GM12878 (cell line): ENCODE measurements at places on chromosomes 2 and 18. TPM values are rescaled to one million over a fixed set of nuclear protein-coding genes. Genes with fewer than 3 reads are reported as not detected.

Gene ACADL
- not detected in 2 replicates for polyA plus RNA-seq

DNA sequence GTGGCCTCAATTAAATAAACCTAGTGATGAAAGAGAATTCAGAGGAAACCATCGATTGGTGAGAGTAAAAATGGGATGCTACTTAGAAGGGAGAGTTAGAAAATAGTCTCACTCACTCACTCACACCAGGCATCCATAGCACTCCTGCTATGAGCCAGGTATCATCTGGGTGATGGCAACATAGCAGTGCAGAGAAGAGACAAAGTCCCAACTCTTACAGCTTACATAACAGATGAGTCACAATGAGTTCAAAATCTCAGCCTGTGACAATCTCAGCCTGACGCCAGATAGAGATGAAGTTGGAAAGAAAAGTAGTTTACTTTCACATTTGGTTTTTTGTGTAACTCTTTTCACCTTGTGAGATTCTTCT is 55.4 kb upstream of the THOC1 start:
- H3K27ac ChIP-seq, result no peak overlapping the region
- H3K4me1 ChIP-seq, result no peaks in the 10 kb centered on the region
- no peak for DNase-seq
- no peak overlapping the region for H3K4me3 ChIP-seq
- no peaks in the 10 kb centered on the region for H3K36me3 ChIP-seq
- no peaks in the 10 kb centered on the region for H3K27me3 ChIP-seq

DNA sequence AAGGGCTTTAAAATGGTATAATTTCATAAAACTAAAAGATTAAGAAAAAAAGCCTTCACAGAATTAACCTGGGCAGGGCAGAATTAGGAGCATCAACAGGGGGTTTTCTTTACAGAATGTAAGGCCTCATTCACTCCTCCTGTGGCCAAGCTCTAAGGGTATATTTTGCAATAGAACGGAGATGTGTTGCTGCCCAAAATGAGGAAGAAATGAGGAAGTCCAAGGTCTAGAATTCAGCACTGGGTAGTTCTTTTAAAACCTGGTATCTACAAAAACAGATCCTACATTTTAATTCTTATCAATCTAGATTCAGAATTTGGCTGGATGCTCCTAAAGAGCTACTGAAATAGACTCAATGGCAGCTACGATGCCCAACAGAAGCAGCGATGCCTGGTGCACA is 101.8 kb downstream of the AKAIN1 start:
- no peak overlapping the region for H3K27ac ChIP-seq
- DNase-seq, result no peak
- no peak overlapping the region for H3K4me3 ChIP-seq
- H3K36me3 ChIP-seq, result no peaks in the 10 kb centered on the region

- H3K27ac ChIP-seq, result no peak overlapping the region
- H3K27me3 ChIP-seq, result no peaks in the 10 kb centered on the region
- no peaks in the 10 kb centered on the region for H3K36me3 ChIP-seq
- no peaks in the 10 kb centered on the region for H3K4me1 ChIP-seq
- H3K4me3 ChIP-seq, result no peak overlapping the region
These were observed 2796.7 kb upstream of the TEKT4 start for GRCh38 chr2:92074549-92074898.

DNA sequence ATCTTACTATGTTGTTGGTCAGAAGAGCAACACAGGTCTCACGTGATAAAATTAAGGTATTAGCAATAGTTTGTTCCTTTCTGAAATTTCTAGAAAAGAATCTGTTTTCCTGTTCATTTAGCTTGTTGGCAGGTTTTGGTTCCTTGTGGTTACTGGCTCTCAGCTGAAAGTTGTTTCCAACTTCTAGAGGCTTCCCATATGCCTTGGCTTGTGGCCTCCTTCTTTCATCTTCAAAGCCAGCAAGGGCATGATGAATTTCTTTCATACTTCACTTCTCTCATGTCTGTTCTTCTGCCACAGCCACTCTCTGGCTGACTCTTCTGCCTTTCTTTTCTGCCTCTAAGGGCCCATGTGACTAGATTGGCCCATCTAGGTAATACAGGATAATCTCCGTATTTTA is 193.7 kb downstream of the TRIB2 start:
- no peaks in the 10 kb centered on the region for H3K36me3 ChIP-seq
- no peak overlapping the region for H3K27ac ChIP-seq
- DNase-seq, result no peak
- no peaks in the 10 kb centered on the region for H3K27me3 ChIP-seq

Gene GPBAR1
- 0.11 and 0.18 TPM in 2 replicates for polyA plus RNA-seq

Gene DARS1
- polyA plus RNA-seq, result 187 and 190 TPM in 2 replicates

DNA sequence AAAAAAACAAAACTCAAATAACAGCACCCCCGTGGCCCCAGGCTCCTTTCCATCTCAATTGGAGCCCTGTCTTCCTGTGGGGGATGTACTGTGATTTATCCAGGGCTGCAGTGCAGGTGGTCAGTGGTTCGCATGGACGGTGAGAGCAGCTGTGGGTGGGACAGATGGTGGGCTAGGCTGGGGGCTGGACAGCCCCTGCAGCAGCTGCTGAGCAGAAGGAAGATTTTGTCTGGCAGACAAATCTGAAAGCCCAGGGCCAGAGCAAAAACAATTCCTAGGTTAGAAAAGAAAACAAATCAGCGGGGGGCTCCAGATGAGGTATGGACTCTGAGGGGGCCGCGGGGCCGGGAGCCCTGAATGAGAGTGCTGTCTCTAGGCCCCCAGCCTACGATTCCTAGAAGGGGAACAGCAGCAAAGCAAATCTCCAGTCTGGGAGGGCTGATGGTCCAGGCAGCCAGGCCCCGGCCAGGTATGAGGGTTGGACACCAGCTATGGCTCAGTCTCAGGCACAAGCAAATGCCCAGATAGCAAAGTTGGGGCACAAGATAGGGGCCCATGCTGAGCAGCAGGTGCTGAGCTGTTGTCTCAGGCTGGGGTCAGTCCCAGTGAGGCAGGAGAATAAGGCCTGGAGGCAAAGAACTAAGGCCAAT is 45.4 kb downstream of the SOWAHC start:
- H3K4me3 ChIP-seq, result no peak overlapping the region
- H3K4me1 ChIP-seq, result no peaks in the 10 kb centered on the region
- no peak for DNase-seq
- no peaks in the 10 kb centered on the region for H3K27me3 ChIP-seq
- no peak overlapping the region for H3K27ac ChIP-seq

DNA sequence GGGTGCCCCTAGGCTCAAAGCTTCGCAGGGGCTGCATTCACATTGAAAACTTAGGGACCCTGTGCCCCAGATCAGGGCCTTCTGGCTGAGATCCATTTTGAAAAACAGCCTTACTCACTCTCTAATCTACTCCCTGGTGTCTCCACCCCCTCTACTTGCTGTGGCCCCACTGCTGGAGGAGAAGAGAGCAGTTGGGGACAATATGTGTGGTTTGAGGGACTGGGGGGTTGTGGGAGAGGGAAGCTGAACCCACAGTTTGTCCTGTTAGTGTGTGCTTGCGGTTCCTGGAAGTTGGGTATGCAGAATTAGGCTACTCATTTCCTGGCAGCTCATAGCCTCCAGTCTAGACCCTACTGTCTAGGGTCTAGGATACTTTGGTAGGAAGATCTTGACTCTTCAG is 211.4 kb downstream of the PRKCE start:
- peaks cover 35% of the 10 kb centered on the region for H3K4me1 ChIP-seq
- H3K27ac ChIP-seq, result no peak overlapping the region
- no peaks in the 10 kb centered on the region for H3K36me3 ChIP-seq

GRCh38 chr2:26763019-26763418 is 1.1 kb upstream of the SLC35F6 start:
- H3K4me1 ChIP-seq, result peaks cover 15% of the 10 kb centered on the region
- no peak overlapping the region for H3K4me3 ChIP-seq

GRCh38 chr18:79926715-79927606 is 24.5 kb downstream of the SLC66A2 start:
- peaks cover 7% of the 10 kb centered on the region for H3K36me3 ChIP-seq
- H3K4me3 ChIP-seq, result no peak overlapping the region
- H3K27me3 ChIP-seq, result no peaks in the 10 kb centered on the region
- H3K4me1 ChIP-seq, result no peaks in the 10 kb centered on the region

- H3K27ac ChIP-seq, result no peak overlapping the region
- H3K36me3 ChIP-seq, result no peaks in the 10 kb centered on the region
- H3K27me3 ChIP-seq, result no peaks in the 10 kb centered on the region
- no peak overlapping the region for H3K4me3 ChIP-seq
- H3K4me1 ChIP-seq, result no peaks in the 10 kb centered on the region
These were observed 554.1 kb upstream of the SETBP1 start for GRCh38 chr18:44126598-44126997.

DNA sequence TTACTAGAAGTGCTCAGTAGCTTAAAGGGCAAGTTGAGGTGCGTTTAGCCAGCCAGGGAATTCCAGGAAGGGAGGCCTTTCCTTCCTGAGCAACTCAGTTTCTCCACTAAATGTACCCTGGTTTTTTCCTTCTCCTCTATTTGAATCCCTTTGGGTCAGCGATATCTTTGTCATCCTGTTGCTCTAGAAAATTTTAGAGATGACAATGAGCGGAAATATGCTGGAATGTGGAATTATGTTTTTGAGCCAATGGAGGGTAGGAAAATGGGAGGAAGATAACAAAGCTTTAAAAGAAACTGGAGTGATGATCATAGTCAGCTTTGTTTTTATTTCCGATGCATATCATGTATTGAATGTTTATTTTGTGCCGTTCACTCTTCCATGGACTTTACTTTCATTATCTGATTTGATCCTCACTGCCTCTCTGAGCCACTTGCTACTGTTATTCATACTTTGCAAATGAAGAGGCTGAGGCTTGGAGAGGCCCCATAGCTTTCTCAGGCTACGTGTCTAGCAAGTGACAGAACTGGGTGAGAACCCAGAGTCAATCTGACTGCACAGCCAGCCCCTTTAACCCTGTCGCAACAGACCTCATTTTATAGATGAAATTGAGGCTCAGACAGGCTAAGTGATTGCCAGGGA is 67.3 kb downstream of the NTSR2 start:
- H3K4me3 ChIP-seq, result no peak overlapping the region
- no peaks in the 10 kb centered on the region for H3K36me3 ChIP-seq
- DNase-seq, result no peak
- H3K4me1 ChIP-seq, result no peaks in the 10 kb centered on the region
- H3K27ac ChIP-seq, result no peak overlapping the region

DNA sequence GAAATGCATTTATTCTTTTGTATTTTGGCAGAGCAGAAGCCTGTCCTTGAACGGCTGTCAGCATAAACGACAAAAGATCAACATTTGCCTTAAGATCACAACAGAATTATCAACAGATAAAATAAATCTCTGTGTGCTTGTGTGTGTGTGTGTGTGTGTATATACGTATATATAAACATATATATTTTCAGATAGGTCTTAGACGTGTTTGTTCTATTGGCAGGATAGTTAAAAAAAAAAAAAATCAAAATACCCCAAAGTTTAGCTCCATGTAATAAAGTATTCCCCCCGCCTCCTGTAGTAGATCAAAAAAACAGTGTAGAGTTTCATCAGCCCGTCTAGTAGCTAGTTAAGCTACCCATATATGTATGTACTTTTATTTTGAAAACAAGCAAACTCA is 107.9 kb downstream of the CHN1 start:
- H3K4me1 ChIP-seq, result no peaks in the 10 kb centered on the region
- no peaks in the 10 kb centered on the region for H3K27me3 ChIP-seq
- no peak overlapping the region for H3K4me3 ChIP-seq
- DNase-seq, result no peak
- H3K36me3 ChIP-seq, result no peaks in the 10 kb centered on the region

Gene VPS4B
- 34.2 and 34.5 TPM in 2 replicates for polyA plus RNA-seq

DNA sequence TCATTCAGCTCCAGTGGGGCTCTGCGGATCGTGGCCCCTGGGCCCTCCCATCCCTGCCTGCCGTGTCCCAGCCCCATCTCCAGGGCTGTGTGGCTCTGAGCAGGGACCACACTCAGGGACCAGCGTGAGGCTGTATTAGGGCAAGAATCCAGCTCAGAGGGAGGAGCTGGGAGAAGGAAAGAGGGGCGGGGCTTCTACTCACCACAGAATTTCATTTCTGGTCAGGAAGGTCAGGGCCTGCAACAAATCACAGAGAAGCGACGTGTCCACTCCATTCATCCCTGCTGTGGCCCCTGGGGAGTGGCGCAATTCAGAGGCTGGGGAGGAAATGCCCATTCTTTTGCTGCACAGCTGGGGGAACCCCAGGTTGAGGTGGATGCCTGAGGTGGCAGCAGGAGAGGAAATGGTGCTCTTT is 828 bp downstream of the CIB4 start:
- no peak for DNase-seq
- H3K4me3 ChIP-seq, result no peak overlapping the region
- no peak overlapping the region for H3K27ac ChIP-seq
- no peaks in the 10 kb centered on the region for H3K4me1 ChIP-seq

DNA sequence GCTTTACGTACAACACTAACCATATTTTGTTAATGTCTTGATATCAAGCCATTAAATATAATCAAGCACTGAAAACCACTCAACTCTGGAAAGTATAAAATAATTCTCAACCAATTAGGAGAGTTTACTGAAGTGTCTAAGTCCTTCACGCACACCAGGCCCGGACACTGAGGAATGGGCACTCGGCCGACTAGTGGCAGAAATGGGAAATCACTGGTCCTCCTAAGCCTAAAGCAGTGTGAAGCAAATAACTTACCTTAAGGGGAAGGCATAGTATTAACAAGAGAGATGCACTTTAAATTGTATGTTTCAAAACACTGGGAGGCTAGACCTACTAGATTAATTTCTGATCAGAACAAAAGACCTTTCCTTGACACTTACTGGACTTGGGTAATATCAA is 45.7 kb downstream of the FAM210A start:
- peaks cover 13% of the 10 kb centered on the region for H3K4me1 ChIP-seq
- no peak overlapping the region for H3K4me3 ChIP-seq
- H3K27me3 ChIP-seq, result no peaks in the 10 kb centered on the region
- no peak overlapping the region for H3K27ac ChIP-seq

DNA sequence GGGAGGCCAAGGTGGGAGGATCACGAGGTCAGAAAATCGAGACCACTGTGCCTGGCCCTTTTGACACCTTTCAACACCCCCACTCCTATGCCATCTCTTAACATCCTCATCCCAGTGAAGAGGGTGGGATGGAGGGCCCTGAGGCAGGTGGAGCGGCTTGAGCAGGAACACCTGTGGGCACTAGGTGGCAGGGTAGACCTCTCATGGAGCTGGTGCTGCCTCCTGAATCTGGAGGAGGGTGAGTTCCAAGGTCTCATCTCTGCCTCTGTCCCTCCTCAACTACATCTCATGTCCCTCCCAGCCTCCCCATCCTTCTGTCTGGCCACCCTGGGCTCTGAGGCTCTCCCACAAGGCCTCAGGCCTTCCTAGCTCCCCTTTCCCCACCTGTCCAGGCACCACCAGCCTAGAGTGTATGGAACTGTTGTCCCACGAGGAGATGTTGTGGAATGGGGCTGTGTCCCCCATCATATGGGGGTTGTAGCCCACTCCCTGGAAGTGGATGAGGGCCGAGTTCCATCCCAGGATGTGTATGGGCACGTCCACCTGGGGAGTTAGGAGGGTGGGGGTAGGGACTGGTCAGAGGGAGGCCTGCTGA is 17.0 kb upstream of the CRYBA2 start:
- H3K27me3 ChIP-seq, result no peaks in the 10 kb centered on the region; the same call in 1 of the 2 replicates
- no peak overlapping the region for H3K4me3 ChIP-seq
- no peaks in the 10 kb centered on the region for H3K4me1 ChIP-seq
- H3K36me3 ChIP-seq, result no peaks in the 10 kb centered on the region

GRCh38 chr2:121427187-121427689 is 103.4 kb upstream of the RNU4ATAC start:
- no peak overlapping the region for H3K27ac ChIP-seq
- no peak overlapping the region for H3K4me3 ChIP-seq
- no peak for DNase-seq
- no peaks in the 10 kb centered on the region for H3K4me1 ChIP-seq
- no peaks in the 10 kb centered on the region for H3K27me3 ChIP-seq

- no peaks in the 10 kb centered on the region for H3K36me3 ChIP-seq
- H3K4me1 ChIP-seq, result peaks cover 97% of the 10 kb centered on the region
These were observed 48.5 kb upstream of the CAB39 start for GRCh38 chr2:230664128-230664527.

- no peaks in the 10 kb centered on the region for H3K4me1 ChIP-seq
- H3K36me3 ChIP-seq, result no peaks in the 10 kb centered on the region
- no peak for DNase-seq
- H3K27me3 ChIP-seq, result peaks cover 5% of the 10 kb centered on the region; the same call in 1 of the 2 replicates
- H3K4me3 ChIP-seq, result no peak overlapping the region
- no peak overlapping the region for H3K27ac ChIP-seq
These were observed 152.9 kb downstream of the ALPK2 start for GRCh38 chr18:58476022-58476421.
